HAP-1 (cell line): ENCODE measurements at places on chromosomes 6 and 20.

DNA sequence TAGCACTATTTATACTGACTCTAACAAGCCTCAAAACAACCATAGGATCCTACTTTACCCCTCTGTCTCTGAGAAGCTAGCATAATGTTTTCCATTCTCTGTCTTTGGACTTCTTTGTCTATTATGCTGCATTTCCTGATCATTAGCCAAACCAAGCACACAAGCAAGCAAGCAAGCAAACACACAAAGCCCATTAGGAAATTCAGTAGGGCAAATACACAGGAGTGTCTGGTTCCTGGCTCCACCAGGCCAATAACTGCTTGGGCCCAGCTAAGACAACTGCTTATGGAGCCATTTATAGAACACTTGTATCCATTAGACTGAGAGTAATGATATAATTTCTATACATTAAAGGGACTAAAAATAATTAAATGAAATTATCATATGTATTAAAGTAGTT is 952.9 kb upstream of the EPHA7 start:
- no peak for DNase-seq

GRCh38 chr6:21208081-21208795 is 385.3 kb upstream of the SOX4 start:
- DNase-seq: no peak

DNA sequence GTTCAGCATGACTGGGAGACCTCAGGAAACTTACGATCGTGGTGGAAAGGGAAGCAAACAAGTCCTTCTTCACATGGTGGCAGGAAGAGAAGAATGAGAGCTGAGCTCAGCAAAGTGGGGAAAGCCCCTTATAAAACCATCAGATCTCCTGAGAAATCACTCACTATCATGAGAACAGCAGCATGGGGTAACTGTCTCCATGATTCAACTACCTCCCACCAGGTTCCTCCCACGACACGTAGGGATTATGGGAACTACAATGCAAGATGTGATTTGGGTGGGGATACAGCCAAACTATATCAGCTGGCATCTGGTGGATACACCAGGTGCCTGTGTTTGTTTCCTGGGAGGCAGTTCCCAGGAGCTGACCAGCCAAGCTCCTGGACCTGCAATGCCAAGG is 4.9 kb downstream of the DDO start:
- no peak for DNase-seq

GRCh38 chr6:6191476-6191875 is 129.0 kb downstream of the F13A1 start:
- no peak for DNase-seq

- no peak for DNase-seq
Observed at GRCh38 chr6:148346681-148347440, 4.2 kb downstream of the SASH1 start.
